K562 (cell line): ENCODE measurements at places on chromosomes 5 and 9.
A peak's percentile ranks its signal among the peaks of the same experiment; 100 is the strongest.

- DNase-seq, result peak; percentile 49
Observed at GRCh38 chr5:6328173-6328572, 50.2 kb downstream of the MED10 start.

GRCh38 chr9:8514760-8515159 is 715.2 kb upstream of the DMAC1 start:
- no peak for DNase-seq

DNA sequence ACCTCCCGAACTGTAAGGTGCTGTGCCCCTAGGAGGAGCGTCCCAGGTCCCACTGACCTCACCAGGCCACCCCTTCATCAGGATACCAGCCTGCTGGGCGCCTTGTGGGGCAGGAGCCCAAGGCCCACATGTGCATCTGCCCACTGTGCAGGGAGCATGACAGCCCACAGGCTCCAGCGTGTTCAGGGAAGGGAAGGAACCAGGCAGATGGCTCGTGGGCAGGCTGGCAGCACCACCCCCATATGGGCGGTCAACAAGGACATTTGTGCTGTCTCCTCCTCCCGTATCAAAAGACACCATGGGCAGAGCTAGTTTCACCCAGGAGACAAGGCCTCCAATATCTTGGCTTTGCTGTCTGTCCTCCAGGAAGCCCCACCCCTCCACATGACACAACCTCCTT is 85.5 kb upstream of the PPP1R26 start:
- no peak for DNase-seq

GRCh38 chr9:92563116-92564100 is 27.6 kb upstream of the ECM2 start:
- DNase-seq, result no peak

- no peak for DNase-seq
Observed at GRCh38 chr9:116490321-116490720, 196.8 kb upstream of the TRIM32 start.

- DNase-seq, result peak; percentile 47
Observed at GRCh38 chr9:33260372-33260771, 4.1 kb downstream of the BAG1 start.

DNA sequence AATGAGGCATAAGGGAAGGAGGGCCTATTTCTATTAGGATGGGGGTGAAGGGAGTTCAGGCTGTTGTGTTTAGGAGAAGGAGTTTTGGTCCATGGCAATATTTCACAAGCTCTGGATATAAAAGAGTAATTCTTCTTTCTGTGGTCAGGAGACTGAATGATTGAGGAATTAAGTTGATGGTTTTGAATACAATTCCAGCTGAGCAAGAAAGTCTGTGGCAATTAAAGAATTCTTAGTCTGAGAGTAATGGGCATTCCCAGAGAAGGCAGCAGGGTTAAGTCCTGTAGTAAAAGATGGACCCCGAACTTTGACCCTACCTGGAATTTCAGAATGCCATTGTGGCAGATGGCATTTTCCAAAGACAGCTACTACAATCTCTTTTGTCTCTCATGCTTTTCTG is 202.6 kb downstream of the TLE4 start:
- DNase-seq, result no peak

DNA sequence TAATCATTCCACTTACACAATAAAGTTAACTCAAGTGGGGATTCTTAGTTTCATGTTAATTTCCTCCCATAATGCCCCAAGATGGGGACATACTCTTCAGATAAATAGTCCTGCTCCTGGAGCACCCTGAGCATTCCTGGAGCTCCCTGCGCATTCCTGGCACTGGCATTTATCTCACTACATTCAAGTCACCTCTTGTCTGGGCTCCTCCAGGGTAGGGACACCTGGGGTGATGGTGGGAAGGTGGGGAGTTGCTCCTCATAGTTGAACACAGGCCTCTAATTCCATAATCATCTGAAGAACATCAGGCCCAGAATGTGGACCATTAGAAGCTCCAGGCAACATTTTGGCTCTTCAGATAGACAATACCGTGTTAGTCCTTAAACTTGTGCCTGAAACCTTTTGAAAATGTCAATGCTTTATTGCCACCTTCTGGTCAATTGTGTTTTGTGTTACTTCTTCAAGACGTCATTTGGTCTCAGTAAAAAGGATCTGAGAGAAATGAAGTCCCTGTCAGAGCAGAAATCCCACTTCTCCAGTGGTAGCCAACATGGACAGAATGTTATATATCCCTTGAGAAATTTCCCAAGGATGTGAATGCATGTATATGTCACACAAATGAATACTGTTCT is 14.2 kb upstream of the AGGF1 start:
- peak; percentile 66 for DNase-seq

DNA sequence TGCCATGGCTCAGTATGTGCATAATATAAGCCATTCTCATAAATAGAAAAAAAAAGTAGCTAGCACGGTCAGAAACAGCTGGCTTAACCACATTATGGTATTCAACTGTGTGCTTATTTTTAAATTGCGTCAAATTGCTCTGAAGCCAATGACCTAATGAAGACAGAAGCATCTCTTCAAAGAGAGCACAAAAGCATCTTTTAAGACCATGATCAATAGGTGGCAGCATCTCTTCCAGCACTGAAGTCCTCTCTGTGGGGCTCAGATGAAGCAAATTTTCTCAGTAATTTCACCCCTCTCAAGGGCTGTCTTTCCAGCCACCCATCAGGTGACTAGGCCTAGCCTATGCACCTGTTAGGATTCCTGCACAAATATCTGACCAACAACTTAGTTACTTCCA is 251.4 kb downstream of the GLIS3 start:
- DNase-seq, result no peak

DNA sequence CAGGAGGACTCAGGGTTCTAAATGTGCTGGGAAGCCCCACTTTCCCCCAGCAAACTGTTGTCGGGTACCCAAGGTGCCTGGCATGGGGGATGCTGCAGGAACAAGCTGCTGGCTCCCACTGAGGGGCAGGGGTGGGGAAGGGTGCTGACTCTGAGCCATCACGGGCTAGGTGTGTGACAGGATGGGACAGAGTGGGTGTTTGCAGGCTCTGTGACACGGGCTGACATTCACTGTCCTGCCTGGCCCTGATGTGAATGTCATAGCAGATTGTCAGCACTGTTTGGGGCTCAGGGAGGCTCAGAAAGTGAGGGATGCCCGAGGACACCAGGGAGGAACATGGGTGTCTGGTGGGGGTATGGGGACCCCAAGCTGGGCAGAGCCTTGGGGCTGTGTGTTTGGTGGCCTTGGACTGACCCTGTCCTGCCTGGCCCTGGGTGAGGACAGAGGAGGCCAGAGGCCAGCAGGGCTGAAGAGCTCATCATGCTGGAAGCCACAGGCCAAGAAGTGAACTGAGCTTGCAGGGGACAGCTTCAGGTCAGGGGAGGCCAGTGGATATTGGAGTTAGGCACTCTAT is 20.6 kb downstream of the WNK2 start:
- no peak for DNase-seq

- DNase-seq, result no peak
Observed at GRCh38 chr5:133121611-133122150, 69.9 kb downstream of the HSPA4 start.

GRCh38 chr5:93611976-93612854 is 29.2 kb downstream of the NR2F1 start:
- DNase-seq, result peak; percentile 28

GRCh38 chr5:128193665-128194390 is 110.3 kb downstream of the SLC12A2 start:
- no peak for DNase-seq

GRCh38 chr5:124650147-124650561 is 96.3 kb downstream of the ZNF608 start:
- no peak for DNase-seq

GRCh38 chr5:164597293-164597900 is 1092.0 kb downstream of the MAT2B start:
- DNase-seq, result peak; percentile 3

- DNase-seq, result no peak
Observed at GRCh38 chr5:5751987-5752386, 329.5 kb downstream of the ICE1 start.

GRCh38 chr5:61525512-61526206 is 193.6 kb downstream of the ZSWIM6 start:
- no peak for DNase-seq

DNA sequence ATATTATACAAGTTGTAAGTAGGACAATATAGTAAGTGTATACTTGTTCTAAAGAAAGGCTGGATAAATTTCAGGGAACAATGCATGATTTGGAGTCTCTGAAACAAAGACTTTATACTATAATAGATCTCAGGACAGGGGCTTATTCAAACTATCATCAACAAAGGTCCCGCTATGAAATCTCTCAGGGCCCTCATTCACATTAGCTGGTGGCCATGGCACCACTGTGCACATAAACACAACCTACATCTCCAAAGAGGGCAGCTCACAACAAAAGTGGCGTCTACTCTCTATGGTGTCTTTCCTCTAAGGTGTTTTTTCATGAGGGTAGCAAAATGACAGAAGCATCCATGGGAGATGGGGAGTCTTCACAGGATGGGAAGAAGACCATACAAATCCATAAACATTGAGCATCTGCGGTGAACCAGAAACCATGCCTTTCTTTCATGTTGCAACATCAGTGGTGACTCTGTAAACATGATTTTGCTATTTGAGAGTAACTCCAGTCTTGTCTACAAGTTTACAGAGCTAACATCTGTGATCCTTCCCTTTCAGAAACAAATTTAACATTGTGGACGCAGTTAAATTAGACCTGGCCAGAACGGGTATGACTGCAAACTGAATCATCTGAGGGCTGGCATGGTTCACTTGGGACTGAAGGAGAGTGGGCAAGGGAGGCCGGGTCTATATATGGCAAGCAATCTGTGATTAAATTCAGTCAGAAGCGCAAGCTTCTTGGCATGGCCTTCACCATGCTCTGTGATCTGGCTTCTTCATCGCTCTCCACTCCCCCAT is 5.5 kb downstream of the TTLL11 start:
- DNase-seq, result no peak
